ENCODE measurements at places on chromosomes 3 and 15.

DNA sequence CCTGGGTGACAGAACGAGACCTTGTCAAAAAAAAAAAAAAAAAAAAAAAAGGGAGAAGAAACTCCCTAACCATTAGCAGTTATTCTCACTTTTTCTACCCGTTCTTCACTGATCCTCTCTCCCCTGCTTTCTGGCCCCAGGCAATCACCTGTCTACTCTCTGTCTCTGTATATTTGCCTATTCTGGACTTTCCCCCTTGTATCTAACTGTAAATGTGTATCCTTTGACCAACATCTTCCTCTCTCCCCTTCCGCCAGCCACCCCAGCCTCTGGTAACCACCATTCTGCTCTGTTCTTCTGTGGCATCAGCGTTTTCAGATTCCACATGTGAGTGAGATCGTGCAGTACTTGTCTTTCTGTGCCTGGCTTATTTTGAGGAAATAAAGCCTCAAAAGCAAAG lies 6.9 kb downstream of the CYFIP1 start:
- DNase-seq = no peak

- DNase-seq = no peak
These were observed 10.5 kb downstream of the IL17RD start for GRCh38 chr3:57154470-57155309.

- DNase-seq = no peak
These were observed 5.1 kb downstream of the ATP13A3 start for GRCh38 chr3:194481525-194482195.

GRCh38 chr3:58697561-58697960 lies 31.0 kb upstream of the FAM3D start:
- DNase-seq = no peak
